ENCODE measurements at places on chromosomes 5 and 9.
A peak's percentile ranks its signal among the peaks of the same experiment; 100 is the strongest.

- no peak for DNase-seq
- no peaks in the 10 kb centered on the region for H3K27me3 ChIP-seq
- no peak overlapping the region for H3K27ac ChIP-seq
- H3K36me3 ChIP-seq: peaks cover 30% of the 10 kb centered on the region
Measured at GRCh38 chr9:124332361-124333202, 74.8 kb downstream of the NEK6 start.

DNA sequence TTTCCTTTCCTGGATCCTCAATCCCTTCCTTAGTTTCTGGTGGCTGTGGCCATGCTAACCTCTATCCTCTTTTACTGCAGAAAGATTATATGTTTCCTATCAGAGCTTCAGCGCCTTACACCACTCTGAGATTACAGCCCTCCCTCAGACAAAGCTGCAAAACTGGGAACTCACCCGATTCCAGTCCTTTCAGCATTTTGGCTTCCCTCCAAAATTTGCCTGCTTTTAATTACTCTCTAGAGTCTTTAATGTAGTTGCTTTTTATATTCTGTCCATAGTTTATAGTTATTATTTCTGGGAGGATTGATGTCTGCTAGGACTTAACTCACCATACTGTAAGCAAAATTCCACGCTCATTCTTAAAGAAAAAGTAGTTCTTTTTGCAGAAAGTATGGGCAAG is 110.2 kb downstream of the NSG2 start:
- H3K27me3 ChIP-seq: no peaks in the 10 kb centered on the region
- H3K36me3 ChIP-seq: no peaks in the 10 kb centered on the region
- no peak for DNase-seq
- H3K27ac ChIP-seq: no peak overlapping the region
- no peaks in the 10 kb centered on the region for H3K4me1 ChIP-seq
- no peak overlapping the region for H3K4me3 ChIP-seq

- H3K27ac ChIP-seq: no peak overlapping the region
- DNase-seq: no peak
- H3K4me1 ChIP-seq: peaks cover 8% of the 10 kb centered on the region
Measured at GRCh38 chr9:37986771-37987258, 82.2 kb downstream of the SHB start.

DNA sequence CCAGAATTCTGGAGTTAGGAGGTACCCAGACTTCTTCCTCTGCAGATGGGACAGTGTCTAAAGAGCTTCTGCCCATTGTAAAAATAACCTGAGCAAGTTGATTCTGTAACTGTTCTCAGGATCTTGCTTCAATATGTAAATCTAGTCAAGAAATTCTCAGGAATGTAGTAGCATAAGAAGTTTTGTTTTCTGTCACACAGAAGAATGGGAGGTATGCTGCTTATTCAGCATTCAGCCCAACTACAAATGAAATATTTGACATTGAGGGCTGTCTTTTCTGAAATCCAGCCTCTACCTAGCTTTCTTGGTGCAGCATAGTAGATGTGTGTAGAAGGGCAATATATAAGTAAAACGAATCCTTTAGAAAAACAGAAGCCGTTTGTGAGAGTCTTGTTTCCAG is 13.8 kb downstream of the MACIR start:
- H3K36me3 ChIP-seq: no peaks in the 10 kb centered on the region
- H3K27ac ChIP-seq: no peak overlapping the region
- H3K4me3 ChIP-seq: no peak overlapping the region

DNA sequence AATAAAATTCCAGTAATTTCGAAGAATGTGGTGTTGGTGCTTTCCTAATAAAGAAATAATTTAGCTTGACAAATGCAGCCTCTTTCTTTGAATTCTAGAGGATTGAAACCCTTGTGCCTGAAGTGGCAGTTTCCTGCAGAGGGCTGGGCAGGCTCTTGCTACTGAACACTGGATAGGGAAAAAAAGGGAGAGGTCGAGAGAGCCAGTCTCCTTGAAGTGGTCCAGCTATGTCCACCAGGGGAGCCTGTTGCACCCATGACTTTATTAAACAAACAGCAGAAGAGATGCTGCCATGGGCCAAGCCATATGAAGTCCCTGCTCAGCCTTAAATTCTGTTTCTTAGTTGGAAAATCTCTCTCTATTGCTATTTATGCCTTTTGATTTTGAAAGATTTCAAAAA is 178.4 kb downstream of the SMARCA2 start:
- H3K4me1 ChIP-seq: no peaks in the 10 kb centered on the region
- no peaks in the 10 kb centered on the region for H3K27me3 ChIP-seq
- no peak for DNase-seq
- H3K27ac ChIP-seq: no peak overlapping the region
- H3K4me3 ChIP-seq: no peak overlapping the region

- no peaks in the 10 kb centered on the region for H3K36me3 ChIP-seq
- no peak overlapping the region for H3K4me3 ChIP-seq
- no peaks in the 10 kb centered on the region for H3K4me1 ChIP-seq
- peak; percentile 77 for DNase-seq
- H3K27ac ChIP-seq: no peak overlapping the region
- H3K27me3 ChIP-seq: no peaks in the 10 kb centered on the region
Measured at GRCh38 chr9:122810306-122810946, 10.5 kb downstream of the OR1K1 start.

DNA sequence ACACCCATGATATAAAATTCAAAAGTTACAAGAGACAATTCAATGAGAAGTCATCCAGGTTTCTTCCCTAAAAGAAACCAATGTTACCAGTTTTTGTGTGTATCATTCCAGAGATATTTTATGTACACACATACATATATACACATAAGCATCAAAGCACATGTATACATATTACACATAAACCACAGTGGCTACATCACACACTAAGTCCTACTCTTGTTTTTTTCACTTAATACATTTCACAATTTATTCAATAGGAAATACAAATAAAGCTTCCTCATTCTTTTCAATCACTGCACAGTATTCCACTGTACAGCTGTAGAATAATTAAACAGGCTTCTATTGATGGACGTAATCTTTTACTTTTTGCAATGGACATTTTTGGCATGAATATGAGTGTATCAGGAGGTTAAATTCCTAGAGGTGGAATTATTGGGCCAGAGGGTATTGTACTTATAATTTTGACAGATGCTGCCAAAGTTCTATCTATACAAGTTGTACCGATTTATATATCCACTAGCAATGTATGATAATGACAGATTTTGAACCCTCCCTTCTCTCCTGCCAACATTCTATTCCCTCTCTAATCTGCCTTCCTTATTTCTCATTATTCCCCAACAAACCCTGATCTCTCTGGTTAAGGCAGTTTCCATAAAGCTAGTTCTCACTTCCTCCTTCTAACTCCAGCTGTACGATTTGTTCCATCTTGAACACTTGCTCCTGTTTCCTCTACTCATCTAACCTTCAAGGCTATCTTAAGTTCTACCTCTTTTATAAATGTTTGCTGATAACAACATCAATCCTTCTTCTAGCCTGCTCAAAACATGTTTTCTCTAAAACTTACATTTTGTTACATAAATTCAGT is 35.2 kb downstream of the MRPS27 start:
- DNase-seq: no peak
- H3K27ac ChIP-seq: no peak overlapping the region
- peaks cover 16% of the 10 kb centered on the region for H3K4me1 ChIP-seq
- no peaks in the 10 kb centered on the region for H3K36me3 ChIP-seq

DNA sequence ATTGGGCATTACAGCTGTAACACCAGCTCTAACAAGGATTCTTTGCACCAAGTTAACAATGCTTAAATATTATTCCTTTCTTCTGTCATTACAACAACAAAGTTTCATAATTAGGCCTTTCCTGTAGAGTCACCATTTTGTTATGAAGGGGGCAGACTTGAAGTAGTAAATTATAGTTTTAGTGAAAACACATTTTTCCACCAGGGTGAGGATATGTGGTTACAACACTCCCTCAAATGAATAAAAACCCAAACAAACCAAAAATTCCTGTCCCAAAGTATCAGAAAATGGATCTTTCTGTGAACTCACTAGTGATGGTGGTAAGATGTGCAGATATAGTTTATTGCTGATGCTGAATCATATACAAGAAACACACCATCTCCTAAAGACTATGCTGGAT is 250.5 kb upstream of the TUT7 start:
- no peaks in the 10 kb centered on the region for H3K4me1 ChIP-seq
- no peak overlapping the region for H3K27ac ChIP-seq
- H3K27me3 ChIP-seq: no peaks in the 10 kb centered on the region
- no peaks in the 10 kb centered on the region for H3K36me3 ChIP-seq
- no peak for DNase-seq

DNA sequence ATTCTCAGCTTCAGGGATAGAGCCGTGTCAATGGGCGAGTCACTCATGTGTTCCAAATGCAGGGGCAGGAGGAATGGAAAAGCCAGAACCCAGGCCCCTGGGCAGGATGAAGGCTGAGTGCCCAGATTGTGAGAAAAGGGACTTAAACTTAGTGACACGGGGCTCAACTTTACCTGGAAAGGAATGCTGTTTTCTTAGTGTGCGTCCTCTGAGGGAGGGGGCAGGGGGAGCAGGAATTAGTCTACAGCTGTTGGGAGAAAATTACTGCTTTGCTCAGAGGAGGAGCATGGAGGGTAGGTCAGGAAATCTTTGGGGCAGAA is 14.6 kb downstream of the HK3 start:
- H3K4me1 ChIP-seq: no peaks in the 10 kb centered on the region
- H3K27ac ChIP-seq: no peak overlapping the region
- H3K36me3 ChIP-seq: no peaks in the 10 kb centered on the region
- no peak overlapping the region for H3K4me3 ChIP-seq

GRCh38 chr9:99870126-99870525 is 36.3 kb upstream of the STX17 start:
- no peak for DNase-seq
- no peaks in the 10 kb centered on the region for H3K36me3 ChIP-seq
- no peak overlapping the region for H3K27ac ChIP-seq
- no peaks in the 10 kb centered on the region for H3K4me1 ChIP-seq

DNA sequence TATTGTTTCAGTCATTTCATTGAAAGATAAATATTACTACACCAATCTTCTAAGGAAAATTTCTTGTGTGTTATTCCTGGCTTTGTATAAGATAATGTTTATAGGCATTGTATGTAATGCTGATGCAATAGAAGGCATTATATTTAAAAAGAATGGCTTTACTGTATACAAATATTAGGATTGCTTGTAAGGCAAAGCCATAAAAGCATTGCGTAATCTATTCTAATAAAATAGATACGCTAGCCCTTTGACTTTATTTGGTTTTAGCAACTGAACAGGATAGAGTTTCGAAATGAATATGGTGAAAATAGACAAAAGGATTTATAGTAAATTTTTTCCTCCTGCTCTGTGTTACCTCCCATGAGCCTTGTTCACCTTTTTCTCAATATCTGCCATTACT is 5.5 kb upstream of the LYSMD3 start:
- no peak overlapping the region for H3K27ac ChIP-seq
- no peaks in the 10 kb centered on the region for H3K4me1 ChIP-seq
- peaks cover 6% of the 10 kb centered on the region for H3K27me3 ChIP-seq
- no peaks in the 10 kb centered on the region for H3K36me3 ChIP-seq

DNA sequence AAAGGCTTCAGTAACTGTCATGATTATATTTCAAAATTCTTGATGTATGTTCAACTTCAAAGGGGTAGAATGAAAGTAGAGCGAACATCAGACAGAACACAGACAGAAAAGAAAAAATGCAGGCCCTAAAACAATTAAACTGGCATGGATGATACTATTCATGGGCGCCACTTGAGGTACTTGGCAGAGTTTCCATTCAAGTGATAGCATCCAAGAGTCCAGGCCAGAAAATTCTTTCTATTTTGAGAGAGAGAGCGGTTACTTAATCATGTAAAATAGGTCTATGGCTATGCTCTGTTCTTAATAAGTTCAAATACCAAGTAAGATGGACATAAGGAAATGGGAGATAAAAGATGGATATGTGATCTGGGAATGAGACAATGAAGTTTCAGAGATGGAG is 21.4 kb upstream of the PRR16 start:
- peaks cover 4% of the 10 kb centered on the region for H3K4me1 ChIP-seq
- no peaks in the 10 kb centered on the region for H3K36me3 ChIP-seq
- H3K27ac ChIP-seq: no peak overlapping the region
- DNase-seq: no peak
- no peaks in the 10 kb centered on the region for H3K27me3 ChIP-seq

DNA sequence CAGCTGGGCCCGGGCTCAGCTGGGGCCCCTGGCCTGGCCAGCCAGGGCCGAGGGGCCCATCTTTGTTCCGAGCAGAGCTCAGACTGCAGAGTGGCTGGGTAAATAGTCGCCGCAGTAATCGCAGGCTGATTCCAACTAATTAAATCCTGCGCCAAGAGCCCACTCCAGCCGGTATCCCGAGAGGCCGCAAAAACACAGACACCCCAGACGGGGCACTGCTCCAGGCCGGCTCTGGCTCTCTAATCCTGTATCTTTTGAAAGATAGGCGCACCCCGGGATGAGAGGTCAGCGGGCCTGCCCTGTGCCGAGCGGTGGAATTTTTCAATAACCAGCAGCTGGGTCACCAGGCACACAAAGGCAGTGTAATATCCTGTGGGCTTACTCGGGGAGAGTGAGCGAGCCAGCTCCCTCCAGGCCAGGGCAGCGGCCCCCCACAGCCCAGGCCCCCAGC is 57.7 kb downstream of the LMX1B start:
- H3K36me3 ChIP-seq: no peaks in the 10 kb centered on the region
- no peak overlapping the region for H3K4me3 ChIP-seq
- no peak for DNase-seq

- H3K27me3 ChIP-seq: no peaks in the 10 kb centered on the region
- no peak overlapping the region for H3K27ac ChIP-seq
- no peak for DNase-seq
- no peak overlapping the region for H3K4me3 ChIP-seq
Measured at GRCh38 chr5:109769597-109770291, 80.0 kb downstream of the MAN2A1 start.

- peak overlapping the region; percentile 99 for H3K27ac ChIP-seq
- DNase-seq: peak; percentile 45
- H3K4me3 ChIP-seq: peak overlapping the region; percentile 94
- no peaks in the 10 kb centered on the region for H3K27me3 ChIP-seq
- H3K4me1 ChIP-seq: peaks cover 26% of the 10 kb centered on the region
Measured at GRCh38 chr5:151685749-151686673, 704 bp downstream of the SPARC start.

DNA sequence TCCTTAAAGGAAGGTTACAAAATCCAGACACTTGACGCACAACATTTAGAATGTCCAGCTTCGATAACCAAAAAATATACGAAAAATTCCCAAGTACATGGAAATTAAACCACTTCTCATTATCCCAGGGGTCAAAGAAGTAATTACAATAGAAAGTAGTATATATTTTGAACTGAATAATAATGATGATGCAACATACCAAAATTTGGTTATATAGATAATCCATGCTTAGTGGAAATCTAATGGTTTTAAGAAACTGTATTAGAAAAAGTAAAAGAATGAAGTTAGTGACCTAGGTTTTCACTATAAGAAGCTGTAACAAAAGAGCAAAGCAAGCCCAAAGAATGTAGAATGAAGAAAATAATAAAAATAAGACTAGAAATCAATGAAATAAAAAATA is 204.0 kb upstream of the PUM3 start:
- H3K4me1 ChIP-seq: no peaks in the 10 kb centered on the region
- no peaks in the 10 kb centered on the region for H3K36me3 ChIP-seq
- no peaks in the 10 kb centered on the region for H3K27me3 ChIP-seq
- H3K27ac ChIP-seq: no peak overlapping the region

GRCh38 chr5:135977375-135977928 is 22.7 kb upstream of the LECT2 start:
- no peak overlapping the region for H3K27ac ChIP-seq
- peak; percentile 45 for DNase-seq
- no peaks in the 10 kb centered on the region for H3K27me3 ChIP-seq
- no peaks in the 10 kb centered on the region for H3K36me3 ChIP-seq

- peaks cover 12% of the 10 kb centered on the region for H3K4me1 ChIP-seq
- no peaks in the 10 kb centered on the region for H3K27me3 ChIP-seq
- no peak overlapping the region for H3K4me3 ChIP-seq
- no peak overlapping the region for H3K27ac ChIP-seq
- no peak for DNase-seq
Measured at GRCh38 chr5:67214707-67215447, 18.3 kb upstream of the CD180 start.

Data from fibroblast of lung (primary cell).